ENCODE measurements at places on chromosomes 2 and 18.

GRCh38 chr2:57510704-57511103, 535.9 kb upstream of the VRK2 start:
- DNase-seq = no peak

- DNase-seq = no peak
These were observed 34.5 kb downstream of the CMPK2 start for GRCh38 chr2:6831229-6831628.

DNA sequence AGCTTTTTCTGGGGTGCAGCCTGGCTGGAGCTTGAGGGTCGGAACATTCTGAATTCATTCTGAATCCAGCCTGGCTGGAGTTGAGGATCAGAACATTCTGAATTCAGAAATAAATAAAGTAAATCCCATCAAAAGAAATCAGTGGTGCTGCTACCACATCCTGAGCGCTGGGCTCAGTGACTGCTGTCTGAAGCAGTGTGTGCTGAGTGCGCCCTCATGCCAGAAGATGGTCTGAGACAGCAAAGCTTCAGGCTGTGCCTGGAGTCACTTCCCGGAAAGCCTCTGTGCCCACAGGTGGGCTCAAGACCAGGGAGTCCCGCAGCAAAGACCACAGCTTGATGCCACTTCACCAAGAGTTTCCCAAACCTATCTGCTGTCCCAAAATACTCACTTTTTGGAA, 187.9 kb downstream of the VAPA start:
- DNase-seq = no peak

DNA sequence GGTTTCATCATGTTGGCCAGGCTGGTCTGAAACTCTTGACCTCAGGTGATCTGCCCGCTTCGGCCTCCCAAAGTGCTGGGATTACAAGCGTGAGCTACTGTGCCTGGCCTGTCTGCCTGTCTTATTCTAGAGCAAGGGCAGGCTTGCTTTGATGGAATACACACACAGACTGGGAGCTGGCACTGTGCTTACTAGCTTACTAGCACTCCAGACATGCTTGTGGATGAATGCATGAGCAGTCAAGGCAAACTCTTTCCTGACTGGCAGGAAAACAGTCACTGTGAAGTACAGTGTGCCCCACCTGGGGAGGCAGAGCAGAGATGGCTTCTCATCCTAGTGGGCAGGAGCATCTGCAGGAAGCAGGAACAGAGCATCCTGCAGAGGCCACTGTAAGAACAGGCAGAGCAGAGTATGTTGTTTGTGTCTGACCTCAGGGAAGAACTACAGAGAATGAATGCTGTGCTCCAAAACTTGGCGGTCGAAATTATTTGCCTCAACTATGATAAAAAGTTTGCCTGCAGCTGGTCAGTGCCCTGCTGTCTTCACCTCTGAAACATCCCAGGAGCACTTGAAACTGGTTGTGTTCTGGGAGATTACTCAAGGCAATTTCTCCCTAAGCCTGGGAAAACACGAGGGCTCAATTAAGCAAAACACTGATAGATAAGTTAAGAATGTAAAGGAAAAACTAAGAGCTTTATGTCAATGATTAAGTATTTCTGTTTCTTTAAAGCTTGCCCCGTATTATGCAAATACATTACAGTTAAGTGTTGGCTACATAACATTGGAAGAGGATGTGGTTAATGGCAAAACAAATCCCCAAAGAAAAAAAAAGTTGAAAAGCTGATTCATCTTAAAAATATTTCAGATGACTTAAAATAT, 102.4 kb downstream of the VAPA start:
- no peak for DNase-seq

DNA sequence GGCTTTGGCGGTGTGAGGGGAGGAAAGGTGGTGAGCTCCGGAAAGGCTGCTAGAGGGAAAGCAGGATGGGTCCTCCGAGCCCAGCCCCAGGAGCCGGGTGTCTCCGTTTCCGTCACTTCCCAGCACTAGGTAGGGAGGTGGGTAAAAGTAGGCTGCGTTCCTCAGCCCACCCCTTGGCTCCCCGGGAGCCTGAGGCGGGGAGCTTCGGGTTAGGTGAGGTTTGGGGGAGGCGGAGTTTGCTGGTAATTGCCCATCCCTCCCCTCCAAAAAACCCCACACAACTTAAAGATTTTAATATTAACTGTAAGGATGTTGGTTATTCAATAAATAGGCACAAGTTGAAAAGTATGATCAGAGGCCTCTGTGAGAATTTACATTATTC, 552 bp upstream of the ATF2 start:
- DNase-seq = no peak

GRCh38 chr2:39470580-39470979, 33.5 kb upstream of the MAP4K3 start:
- no peak for DNase-seq

GRCh38 chr18:11654736-11655605, 34.1 kb upstream of the GNAL start:
- no peak for DNase-seq

Measured in stimulated activated CD8-positive, alpha-beta memory T cell treated with anti-CD3 and anti-CD28 coated beads, Interleukin-15, amount 100 ng/mL, for 4 hours (primary cell).